Fibroblast of the aortic adventitia (primary cell): ENCODE measurements at places on chromosomes 2 and 18. TPM values are rescaled to one million over a fixed set of nuclear protein-coding genes. Genes with fewer than 3 reads are reported as not detected.

DPP10 gene
- not detected in 2 replicates for total RNA-seq

SNED1 gene
- 77.5 and 105 TPM in 2 replicates for total RNA-seq

CROCC2 gene
- total RNA-seq: under 0.01 and 0.41 TPM in 2 replicates

CYP27C1 gene
- total RNA-seq: 0.41 and 0.72 TPM in 2 replicates

HOXD13 gene
- total RNA-seq: not detected in 2 replicates

CD207 gene
- total RNA-seq: not detected in 2 replicates

MYL1 gene
- total RNA-seq: not detected in 2 replicates

PDE1A gene
- total RNA-seq: 18.7 and 34.9 TPM in 2 replicates

FBLN7 gene
- 3.2 and 7.8 TPM in 2 replicates for total RNA-seq

PLCD4 gene
- 1.2 and 6.4 TPM in 2 replicates for total RNA-seq

POMC gene
- 0.63 and 7.5 TPM in 2 replicates for total RNA-seq

HOXD12 gene
- not detected in 2 replicates for total RNA-seq

ALLC gene
- total RNA-seq: not detected in 2 replicates

XDH gene
- 3.1 TPM in 1 of 2 replicates, not detected in the other for total RNA-seq

CCBE1 gene
- 16.2 and 35.3 TPM in 2 replicates for total RNA-seq

NCKAP1 gene
- total RNA-seq: 76.4 and 167 TPM in 2 replicates

PLB1 gene
- total RNA-seq: 2.7 and 7.8 TPM in 2 replicates

SKOR2 gene
- not detected in 2 replicates for total RNA-seq

MROH2A gene
- under 0.01 TPM in 1 of 2 replicates, not detected in the other for total RNA-seq

DIPK1C gene
- total RNA-seq: not detected in 2 replicates

SCN3A gene
- 3.1 and 102 TPM in 2 replicates for total RNA-seq

DPY30 gene
- total RNA-seq: 43.6 and 77.6 TPM in 2 replicates

UGT1A10 gene
- 0.41 TPM in 1 of 2 replicates, not detected in the other for total RNA-seq

GNLY gene
- not detected in 2 replicates for total RNA-seq
